Activated CD4-positive, CD25-positive, alpha-beta regulatory T cell treated with anti-CD3 and anti-CD28 coated beads, Interleukin-2, amount 50 U/mL, for 16 hours (primary cell): ENCODE measurements at places on chromosomes 6 and 20.

DNA sequence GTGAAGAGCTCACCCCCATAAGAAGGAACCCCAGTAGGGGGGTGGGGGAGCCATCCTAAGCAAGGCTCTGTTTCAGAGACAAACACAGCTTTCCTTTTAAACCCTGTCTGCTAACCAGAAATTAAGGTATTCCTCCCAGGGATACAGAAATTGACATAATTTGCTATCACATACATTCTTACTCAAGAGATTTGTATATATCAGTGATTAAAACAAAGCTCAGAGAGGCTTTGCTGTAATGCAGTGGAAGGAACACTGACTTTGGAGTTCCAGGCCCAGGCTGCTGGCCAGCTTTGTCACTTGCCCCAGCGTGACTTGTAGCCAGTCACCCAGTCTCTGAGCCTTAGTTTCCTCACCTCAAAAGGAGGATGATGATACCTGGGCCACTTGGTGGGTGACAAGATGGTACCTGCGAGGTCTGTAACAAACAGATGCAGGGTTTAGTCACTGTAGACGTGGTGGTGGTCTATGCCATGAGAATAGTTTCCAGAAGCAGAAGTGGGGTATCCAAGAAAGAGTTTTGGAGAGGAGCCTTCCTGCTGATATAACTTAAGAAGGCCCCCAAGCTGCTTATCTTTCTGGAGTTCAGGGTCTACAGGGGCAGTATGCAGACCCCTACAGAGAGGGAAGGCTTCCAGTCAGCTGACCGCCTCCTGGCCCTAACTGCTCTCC lies 3.2 kb upstream of the FOXF2 start:
- no peak for DNase-seq

DNA sequence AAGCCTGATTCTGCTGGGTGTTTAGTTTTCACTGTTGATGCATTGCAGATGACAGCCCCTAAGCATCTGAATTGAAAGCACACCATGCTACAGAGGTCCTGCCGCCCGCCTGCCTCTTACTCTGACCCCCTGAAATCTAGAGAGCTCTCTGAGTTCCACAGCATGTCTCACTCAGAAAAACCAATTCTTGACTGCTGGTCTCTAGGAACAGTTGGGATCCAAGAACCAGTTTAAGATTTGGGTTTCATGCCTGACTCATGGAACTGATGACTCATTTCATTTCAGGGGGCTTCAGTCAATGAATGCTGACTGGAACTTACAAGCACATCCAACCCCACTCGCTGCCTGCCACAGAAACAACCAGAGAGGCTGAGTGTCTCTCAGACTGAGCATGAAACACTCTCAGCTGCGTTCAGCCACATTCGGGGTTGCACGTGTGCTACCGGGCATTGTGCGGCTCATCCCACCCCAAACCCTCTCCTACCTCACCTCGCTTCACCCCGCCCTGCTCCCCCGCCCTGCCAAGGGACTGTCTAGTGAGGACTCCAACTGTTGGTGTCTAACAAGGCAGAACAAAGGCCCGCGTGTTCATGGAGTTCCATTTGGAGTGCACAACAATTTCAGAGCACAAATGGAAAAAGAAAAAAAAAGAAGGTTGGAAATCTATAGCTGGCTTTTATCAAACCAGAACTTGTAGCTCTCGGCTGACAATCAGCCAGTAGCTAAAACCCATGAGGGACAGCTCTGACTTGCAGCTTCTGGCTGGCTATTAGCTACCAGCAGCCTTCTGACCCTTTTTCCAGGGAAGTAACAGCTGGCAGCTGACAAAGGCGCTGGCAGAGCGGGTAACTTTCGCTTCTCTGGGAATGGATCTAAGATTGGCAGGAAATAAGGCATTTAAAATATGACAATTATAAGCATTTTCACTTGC lies 20.0 kb upstream of the TRAF3IP2 start:
- no peak for DNase-seq

DNA sequence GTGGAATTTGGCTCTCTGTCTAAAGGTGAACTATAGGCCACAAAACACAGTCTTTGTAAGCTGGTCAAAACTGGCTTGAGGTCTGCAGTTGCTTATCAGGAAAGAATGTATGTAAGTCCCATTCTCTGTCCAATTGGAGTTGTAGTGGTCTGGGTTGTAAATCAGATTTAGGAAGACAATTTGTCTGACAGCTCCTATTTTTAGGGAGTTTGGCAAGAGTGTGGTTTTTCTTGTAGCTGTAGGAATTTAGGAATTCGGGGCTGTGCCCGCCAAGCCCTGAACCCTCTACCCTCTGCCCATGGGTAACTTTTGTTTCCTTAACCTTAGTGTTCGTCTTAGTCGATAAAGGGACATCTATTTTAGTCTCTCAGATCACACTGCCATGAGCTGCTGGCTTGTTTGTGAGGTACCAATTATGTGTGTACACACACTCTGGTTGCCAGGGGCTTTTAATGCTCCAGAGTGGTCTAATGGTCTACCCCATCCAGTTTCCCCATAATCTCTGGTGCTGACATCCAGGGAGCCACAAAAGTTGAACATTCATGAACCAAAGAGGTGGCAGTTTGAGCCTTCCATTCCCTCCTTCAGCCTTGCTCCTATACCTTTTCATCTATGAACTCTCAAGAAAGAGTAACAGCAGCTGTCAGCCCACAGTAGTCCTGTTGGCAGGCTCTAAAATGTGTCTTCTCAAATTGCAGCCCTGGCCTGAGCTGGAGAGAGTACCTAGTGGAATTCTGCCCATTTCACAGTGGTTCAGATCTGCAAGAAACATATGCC lies 93.0 kb downstream of the ANKRD6 start:
- DNase-seq = no peak

DNA sequence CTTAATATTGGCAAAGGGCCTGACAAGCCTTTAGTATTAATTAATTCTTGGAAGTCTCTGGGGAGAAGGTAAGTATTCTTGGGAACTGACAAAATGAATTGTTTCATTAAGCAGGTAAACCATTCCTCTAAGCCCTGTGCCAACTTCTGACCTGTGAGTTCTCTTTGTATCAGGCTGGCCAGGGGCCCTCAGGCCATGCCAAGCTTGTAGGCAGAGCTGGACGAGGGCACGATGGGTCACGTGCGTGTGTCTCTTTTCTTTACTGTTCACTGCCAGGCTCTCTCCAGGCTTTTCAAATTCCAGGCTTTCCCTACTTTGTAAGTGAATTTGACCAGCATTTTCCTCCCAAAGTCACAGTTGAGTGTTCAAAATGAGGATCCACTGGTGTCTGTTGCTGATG lies 112.4 kb downstream of the NRN1 start:
- no peak for DNase-seq

DNA sequence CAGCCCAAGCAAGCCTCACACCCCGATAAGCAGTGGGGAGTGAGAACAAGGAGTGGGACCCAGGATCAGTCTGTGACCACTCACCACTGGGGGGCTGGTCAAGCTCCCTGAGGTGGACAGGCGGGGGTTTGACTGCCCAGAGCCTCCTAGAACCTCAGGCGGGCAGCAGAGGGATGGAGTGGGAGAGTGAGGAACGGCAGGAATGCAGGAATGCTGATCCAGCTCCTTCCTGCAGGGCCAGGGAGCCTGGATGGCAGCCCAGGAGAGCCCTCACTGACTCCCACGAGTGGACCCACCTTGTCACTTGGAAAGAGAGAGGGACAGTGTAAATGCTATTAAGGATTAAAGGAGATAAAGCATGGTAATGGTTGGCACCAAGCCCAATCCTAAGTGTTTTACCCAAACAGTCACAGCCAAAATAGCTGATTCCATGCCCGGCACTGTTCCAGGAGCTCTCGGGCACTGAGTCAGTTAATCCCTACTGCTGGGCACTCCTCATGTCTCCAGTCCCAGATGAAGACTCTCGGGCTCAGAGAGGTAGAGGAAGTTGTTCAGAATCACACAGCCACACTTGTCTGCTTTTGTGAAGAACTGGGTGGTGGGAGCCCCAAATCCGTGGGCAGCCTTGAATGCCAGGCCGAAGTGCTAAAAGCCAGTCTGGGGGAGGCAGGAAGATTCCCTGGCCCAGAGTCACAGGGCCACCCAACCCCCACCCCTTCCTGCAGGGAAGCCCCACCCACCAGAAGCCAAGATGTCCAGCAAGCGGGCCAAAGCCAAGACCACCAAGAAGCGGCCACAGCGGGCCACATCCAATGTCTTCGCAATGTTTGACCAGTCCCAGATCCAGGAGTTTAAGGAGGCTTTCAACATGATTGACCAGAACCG lies 3.1 kb downstream of the MYL9 start:
- DNase-seq = no peak

- DNase-seq = no peak
Measured at GRCh38 chr6:32792901-32793435, 23.8 kb downstream of the HLA-DOB start.

DNA sequence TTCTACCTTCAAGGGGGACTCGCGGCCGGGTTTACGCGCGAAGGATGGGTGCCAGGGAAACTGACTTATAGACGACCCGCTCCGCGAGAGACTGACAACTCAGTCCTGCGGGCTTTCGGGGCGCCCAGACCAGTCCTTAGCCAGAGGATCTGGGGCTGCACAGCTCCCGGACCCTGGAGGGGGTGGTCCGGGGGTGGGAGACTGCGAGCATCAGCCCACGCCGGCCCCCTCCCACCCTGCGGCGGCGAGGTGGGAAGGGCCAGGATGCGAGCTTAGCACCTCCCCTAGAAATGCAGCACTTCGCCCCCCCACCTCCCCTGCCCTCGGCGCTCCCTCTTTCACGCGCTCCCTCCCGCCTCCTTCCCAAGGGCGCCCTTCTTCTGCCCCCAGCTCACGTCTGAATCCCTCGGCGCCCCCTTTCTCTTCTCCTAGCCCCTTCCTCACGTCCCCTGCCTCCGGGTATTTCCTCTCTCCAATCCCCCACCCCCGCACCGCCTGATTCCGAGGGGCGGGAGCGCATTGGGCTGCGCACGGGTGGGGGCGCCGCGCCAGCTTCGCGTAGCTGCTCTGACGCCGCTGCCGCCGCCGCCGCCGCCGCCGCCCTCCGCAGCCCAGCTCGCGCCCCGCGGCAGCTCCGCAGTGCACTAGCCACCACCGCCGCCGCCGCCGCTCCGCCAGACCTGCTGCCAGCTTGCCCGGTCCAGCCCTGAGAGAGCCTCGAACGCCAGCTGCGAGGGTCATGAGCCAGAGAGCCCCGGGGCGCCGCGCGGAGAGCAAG lies at the start of gene SLC32A1:
Gene SLC32A1 (plus strand): TSS at position 639 of the 778 bp plus-strand sequence. CDS start 239 bp downstream, outside the sequence.
- DNase-seq = no peak

- no peak for DNase-seq
Measured at GRCh38 chr6:113960795-113961194, 10.2 kb downstream of the HDAC2 start.

DNA sequence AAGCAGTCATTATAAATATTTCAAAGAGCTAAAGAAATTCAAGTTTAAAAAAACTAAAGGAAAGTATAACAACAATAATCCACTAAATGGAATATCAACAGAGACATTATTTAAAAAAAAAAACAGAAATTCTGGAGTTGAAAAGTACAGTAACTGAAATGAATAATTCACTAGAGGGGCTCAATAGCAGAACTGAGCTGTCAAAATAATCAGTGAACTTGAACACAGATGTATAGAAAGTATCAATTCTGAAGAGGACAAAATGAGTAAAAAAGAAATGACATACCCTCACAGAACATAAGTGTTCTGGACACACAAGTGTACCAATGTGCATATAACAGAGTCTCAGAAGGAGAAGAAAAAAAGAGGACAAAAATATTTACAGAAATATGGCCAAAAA lies 191.6 kb upstream of the RUNX2 start:
- DNase-seq = no peak
